Muscle of arm (tissue), 14 donors: ENCODE measurements at places on chromosomes 6 and 20. TPM values are rescaled to one million over a fixed set of nuclear protein-coding genes. Genes with fewer than 3 reads are reported as not detected.
A peak's percentile ranks its signal among the peaks of the same experiment; 100 is the strongest.

The RIPOR3 gene
- 5.7 TPM for polyA plus RNA-seq

DNA sequence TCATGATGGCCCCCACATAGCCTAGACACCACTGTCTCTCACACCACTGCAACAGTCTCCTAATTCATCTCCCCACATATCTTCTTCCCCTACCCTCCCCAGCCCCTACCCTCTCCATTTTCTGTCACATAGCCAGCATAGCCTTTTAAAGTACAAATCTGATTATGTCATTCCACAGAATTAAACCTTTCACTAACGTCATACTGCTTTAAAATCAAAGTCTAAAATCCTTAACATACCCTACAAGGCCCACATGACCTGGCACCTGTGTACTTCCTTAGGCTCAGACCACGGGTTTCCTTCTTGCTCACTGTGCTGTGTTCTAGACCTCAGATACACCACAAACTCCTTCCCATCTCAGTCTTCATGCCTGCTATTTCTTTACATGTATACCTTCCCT, 5.9 kb downstream of the OSTM1 start:
- no peak for DNase-seq

- DNase-seq = no peak
Observed at GRCh38 chr6:13803581-13803980, 10.8 kb downstream of the MCUR1 start.

GRCh38 chr20:31662372-31662854, 24.7 kb downstream of the COX4I2 start:
- no peak for DNase-seq

DNA sequence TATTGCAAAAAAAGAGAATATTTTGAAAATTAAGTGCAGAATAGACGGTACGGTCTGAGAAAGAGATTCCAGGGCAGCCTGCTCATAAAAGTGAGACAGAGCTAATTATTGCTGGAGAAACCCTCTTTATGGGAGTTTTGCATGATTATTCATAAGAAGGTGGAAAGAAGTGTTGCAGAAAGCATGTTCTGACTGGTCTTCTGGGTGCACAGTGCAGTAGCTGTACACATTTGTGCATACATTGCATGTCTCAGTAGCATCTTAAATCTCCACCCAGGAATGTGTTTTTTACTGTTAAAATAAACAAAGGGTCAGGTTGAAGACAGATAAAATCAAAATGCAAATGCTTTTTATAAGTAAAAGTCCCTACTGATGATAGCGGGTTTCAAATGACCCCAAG, 1813.6 kb upstream of the DEFB115 start:
- no peak for DNase-seq

- no peak for DNase-seq
Observed at GRCh38 chr20:25288291-25289181, 40.7 kb downstream of the PYGB start.

The RSPH4A gene
- 0.67 TPM for polyA plus RNA-seq

DNA sequence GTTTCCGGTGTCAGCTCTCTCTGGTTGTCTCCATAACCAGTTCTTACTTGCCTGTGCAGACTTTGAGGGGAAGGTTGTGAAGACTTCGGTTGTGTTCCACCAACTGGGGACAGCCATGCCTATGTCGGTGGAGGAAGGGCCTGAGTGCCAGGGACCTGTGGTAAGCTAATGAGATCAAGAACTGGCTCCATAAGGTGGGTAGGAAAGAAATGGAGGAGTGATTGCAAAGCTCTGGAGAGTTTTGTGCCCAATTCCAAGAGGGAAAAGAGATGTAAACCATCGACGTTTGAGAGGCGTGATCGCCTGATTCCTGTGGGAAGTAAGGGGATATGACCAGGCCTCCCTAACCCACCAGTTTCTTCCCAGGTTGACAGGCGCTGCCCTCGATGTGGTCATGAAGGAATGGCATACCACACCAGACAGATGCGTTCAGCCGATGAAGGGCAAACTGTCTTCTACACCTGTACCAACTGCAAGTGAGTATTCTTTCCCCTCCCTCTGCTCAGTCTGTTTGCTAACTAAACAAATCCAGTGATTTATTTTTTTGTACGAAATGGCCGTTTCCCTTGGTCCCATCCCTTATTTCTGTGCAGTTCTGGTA, 893 bp downstream of the POLR1H start:
- DNase-seq = no peak

- no peak for DNase-seq
Observed at GRCh38 chr6:134596191-134596590, 278.3 kb upstream of the SGK1 start.

- DNase-seq = no peak
Observed at GRCh38 chr20:54028276-54029011, 42.0 kb downstream of the BCAS1 start.

The CDH26 gene
- 0.97 TPM for polyA plus RNA-seq

The BNIP5 gene
- polyA plus RNA-seq = 0.05 TPM

DNA sequence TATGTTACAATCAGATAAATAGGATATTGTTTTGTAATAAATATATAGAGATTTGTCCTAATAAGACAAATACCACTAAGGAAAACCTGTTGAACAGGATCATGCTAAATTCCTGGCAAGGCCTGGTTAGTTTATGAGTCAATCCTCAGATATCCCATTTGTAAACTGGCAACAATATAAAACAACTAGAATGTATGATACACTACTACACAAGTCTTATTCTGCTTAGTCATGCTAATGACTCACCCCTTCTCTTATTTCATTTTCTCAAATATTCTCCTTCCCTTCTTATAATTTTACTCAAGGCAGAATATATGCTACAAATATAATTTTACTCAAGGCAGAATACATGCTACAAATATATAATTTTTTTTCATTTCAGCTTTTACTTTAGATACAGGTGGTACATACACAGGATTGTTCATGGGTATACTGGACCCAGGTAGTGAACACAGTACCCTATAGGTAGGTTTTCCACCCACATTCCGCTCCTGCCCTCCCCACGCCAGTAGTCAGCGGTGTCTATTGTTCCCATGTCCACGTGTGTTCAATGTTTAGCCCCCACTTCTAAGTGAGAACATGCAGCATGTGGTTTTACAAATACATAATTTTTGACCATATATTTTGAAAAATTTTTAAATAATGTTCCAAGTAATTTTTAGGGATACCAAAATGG, 6.3 kb downstream of the OSER1 start:
- no peak for DNase-seq

The NTSR1 gene
- polyA plus RNA-seq = 0.24 TPM

The MMP24 gene
- polyA plus RNA-seq = 0.49 TPM

- DNase-seq = no peak
Observed at GRCh38 chr6:10406556-10406955, 8.3 kb downstream of the TFAP2A start.

The LY86 gene
- not detected for polyA plus RNA-seq

The WFDC13 gene
- polyA plus RNA-seq = not detected

- DNase-seq = peak; percentile 74
Observed at GRCh38 chr20:62804627-62805154, at the start of gene OGFR. OGFR (plus strand) TSS chr20:62804835; CDS start chr20:62804860, 25 bp downstream.

The FABP7 gene
- 0.42 TPM for polyA plus RNA-seq

GRCh38 chr20:8587810-8588209, 455.7 kb downstream of the PLCB1 start:
- no peak for DNase-seq

- DNase-seq = no peak
Observed at GRCh38 chr6:138455746-138456400, 43.4 kb downstream of the NHSL1 start.

DNA sequence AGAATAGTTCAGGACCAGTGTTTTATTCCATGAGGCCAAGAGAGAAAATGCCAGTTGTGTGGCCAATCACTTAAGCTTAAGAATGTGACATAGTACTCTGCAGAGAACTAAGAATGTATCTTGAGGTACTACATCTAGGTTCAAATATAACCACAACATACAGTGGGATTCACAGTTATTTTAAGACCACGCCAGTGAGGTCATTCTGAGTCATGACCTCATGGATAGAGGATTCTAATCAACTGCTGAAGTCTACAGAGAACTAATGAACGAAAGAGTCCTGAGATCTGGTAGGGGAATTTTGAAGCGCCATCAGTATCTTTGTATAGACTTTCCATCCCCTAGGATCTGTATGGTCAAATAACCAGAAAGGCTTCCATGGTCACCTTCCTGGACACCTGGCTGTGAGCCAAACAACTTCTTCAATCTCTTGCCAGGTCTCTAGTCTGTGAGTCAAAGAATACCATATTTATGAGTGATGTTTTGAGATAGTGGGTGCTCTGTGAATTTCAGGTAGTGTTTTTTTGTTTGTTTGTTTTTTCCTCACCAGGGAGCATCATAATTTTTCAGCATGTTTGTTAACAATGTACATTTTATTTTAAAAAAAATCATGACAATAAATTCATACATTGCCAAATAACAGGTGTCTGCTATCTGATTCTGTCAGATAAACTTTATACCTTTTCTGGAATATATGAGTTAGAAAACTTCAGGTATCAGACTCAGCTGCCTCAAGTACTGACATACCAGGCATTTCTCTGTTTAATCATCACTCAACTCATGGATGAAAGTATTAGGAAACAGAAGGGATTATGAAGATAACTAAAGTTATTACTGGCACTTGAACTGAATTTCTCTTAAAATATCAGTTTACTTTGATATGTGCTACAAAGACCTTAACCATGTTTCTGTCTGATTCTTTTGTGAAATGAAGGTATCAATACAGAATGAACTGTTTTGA, 217.9 kb downstream of the PLCB4 start:
- DNase-seq = no peak

The PPP1R3G gene
- 1.7 TPM for polyA plus RNA-seq

The NEDD9 gene
- polyA plus RNA-seq = 21.5 TPM

The TCP11 gene
- not detected for polyA plus RNA-seq

The SLC12A5 gene
- polyA plus RNA-seq = 0.86 TPM

GRCh38 chr6:135439549-135439948, 58.0 kb downstream of the AHI1 start:
- DNase-seq = no peak

- peak; percentile 95 for DNase-seq
Observed at GRCh38 chr6:4135665-4136353, 434 bp upstream of the ECI2 start.

The WFDC10B gene
- polyA plus RNA-seq = not detected

GRCh38 chr6:158939255-158940159, 60.5 kb downstream of the RSPH3 start:
- DNase-seq = no peak

- no peak for DNase-seq
Observed at GRCh38 chr20:31915491-31916280, 36.2 kb downstream of the PDRG1 start.

DNA sequence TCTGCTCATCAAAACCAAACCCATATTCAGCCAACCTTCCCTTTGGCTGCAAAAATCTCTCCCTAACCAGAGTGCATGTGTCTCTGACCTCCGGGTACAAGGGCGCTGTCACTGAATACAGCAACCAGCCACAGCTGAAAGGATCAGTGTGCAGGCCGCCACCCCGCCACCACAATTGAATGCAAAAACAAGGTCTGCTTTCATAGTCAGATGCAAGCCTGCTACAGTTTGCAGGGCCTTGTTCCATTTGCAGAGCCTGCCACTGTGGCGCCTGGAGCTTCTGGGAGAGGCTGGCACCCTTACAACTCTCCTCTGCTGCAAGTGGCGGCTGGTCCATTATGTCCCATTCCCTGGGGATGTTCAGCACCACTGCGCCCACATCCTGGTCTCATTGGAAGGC, 23.5 kb downstream of the MDGA1 start:
- no peak for DNase-seq

The ABHD16B gene
- polyA plus RNA-seq = not detected

The DDAH2 gene
- 98.6 TPM for polyA plus RNA-seq

DNA sequence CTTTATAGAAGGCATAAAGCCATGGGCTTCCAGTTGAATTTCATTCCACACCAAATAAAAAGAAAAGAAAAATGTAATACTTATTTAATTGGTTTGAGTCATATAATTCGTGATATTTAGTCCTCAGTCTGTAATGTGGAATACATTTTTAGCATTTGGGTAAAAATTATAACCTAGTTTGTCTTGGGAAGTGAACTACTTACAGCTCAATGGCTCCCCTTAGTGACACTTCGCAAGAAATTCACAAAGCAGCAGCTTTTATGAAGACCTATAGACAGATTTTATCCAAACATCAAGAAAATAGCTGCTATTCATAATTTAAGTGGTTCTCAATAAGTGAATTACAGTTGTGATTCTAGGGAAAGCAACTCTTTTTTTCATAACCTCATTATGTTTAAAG, 72.1 kb downstream of the RSPO3 start:
- no peak for DNase-seq

DNA sequence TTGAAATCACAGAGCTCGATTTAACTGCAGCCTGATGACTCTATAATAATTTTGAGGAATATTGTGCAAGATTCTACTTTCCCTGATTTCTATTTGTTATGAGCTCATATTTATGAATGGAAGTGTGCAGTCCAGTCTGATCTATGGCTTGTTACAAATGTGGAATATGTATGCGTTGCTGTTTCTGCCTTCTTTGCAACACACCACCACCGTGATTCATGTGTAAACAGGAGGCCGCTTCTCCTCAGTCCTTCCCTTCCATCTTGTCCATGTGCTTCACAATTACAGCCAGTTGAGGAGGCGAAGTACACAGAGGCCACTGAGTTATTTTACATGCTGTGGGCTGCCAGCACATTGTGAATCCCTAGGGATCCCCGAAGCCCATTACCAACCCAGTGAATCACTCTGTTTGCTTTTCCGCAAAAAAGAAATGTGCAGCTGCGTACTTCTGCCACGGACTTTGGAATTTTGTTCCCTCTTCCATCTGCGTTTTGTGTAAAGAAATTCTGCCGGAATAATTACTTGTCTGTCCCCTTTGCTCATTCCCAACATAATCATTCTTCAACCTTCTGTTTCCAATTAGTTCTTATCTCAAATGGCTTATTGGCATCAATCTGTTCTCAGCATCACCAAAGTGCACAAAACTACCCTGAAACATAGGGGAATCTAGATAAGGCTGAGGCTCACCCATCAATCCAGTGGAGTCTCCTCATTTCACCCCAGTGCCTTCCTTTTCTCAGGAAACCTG, 551.6 kb upstream of the CITED2 start:
- no peak for DNase-seq

- DNase-seq = no peak
Observed at GRCh38 chr6:110547266-110547964, 71.0 kb upstream of the SLC22A16 start.

The MYCT1 gene
- 21.1 TPM for polyA plus RNA-seq

DNA sequence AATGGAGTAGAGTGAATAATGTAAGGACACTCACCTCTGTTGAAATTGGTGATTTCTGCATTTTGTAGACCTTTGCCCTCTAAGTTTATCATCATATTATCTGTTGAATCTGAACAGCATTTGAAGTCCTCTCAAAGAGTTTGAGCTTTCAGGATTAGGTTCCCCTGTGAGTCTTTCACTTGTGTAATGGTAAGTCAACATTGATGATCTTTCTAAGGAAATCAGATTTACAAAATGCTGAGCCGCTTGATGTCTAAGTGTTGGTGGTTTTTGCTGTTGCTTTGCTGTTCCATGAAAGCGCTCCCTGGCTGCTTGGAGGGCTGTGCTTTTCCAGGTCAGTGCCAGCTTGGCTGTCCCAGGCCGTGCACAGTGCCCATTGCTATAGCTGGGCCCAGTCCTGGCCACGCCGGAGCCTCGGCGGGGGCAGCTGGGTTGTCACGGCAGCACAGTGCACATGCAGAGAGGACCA, 33.8 kb upstream of the KIF25 start:
- DNase-seq = no peak

The IFT52 gene
- 35.5 TPM for polyA plus RNA-seq

The ASIP gene
- 0.34 TPM for polyA plus RNA-seq
